ENCODE measurements at places on chromosomes 1 and 21.
A peak's percentile ranks its signal among the peaks of the same experiment; 100 is the strongest.

DNA sequence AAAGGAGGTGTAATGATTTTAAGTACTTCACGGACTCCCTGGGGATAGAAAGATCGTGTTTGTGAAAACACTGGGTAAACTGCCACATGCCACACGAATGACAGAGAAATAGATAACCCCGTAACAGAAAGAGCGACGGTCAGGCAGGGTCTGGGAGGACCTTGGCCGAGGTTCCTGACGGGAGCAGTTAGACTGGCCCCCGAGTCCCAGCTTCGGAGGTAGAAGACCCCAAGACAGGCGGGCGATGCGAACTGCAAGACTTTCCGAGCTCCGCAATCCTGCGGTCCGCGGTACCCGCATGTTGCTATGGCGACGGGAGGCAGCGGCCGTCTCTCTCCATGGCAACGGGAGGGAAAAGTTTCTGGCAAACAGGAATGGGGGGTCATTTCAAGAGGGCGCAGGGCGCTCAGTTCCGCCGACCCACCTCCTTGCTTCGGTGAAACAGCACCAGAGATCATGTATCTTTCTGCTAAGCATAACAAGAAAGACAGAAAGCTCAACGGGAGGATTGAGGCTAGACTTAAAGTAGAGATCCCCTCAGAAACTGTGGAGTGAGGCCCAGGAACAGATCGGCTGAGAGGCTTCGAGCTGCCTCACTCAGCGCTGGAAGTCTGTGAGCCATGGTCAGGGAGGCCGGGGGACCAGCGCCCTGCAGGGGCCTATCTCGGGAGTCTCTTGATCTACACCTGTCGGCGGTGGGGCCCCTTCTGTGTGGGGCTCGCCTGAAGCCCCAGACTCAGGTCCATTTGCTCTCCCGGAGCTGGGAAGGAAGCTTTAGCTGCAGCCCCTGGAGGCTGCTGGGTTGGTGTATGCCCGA lies 685 bp upstream of the SYT6 start:
- peak; percentile 49 for DNase-seq

DNA sequence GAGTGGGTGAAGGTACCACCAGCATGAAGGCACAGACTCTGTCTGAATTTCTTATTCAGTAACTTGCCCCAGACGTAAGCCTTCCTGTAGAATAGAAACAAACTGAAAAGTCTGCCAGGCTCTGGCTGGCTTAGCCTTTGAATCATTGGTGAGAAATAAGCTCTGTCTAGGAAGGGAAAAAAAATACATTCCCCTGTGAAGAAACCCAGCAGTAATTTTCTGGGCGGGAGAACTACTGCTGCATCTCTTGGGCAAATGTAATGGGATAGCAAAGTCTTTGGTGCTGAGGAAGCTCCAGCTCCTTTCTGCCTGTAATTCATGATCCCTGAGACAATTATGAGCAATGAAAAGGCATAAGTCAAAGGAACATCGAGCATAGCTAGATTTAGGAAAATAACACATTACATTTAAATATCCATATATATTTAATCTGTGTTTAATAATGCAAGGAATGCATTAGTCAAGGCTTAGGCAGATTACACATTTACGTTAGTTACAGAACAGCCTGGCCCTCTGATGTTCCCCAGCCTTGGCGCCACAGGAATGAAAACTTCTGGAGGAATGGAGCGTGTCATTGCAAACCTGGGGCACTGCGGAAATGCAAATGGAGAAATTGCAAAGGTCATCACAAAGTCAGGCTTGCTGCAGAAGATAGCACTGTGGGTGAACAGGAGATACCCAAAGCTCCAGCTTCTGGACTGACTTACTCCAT lies 216.3 kb upstream of the CAMK1G start:
- DNase-seq: no peak

DNA sequence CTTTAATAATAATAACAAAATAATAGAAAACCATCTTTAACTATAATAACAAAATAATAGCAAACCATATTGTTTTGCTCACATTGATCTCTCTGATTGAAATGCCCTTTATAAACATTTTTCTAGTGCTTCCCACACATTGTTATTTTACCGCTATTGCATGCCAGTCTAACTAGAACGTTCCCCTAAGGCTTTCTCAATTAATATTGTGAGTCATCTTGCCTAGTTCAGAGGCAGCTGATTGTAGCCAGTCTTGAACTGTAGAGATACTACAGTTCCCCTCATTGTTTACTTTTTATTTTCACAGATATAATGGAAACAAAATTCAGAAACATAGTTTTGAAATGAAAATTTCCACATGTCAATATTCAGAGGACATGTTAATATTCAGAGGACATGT lies 192.3 kb upstream of the ADGRL4 start:
- DNase-seq: no peak

GRCh38 chr21:42398436-42399028 lies 2.7 kb upstream of the TMPRSS3 start:
- no peak for DNase-seq

GRCh38 chr1:9345922-9346321 lies 53.2 kb downstream of the SPSB1 start:
- no peak for DNase-seq

GRCh38 chr1:89259283-89259971 lies 13.2 kb downstream of the GBP5 start:
- DNase-seq: no peak

GRCh38 chr21:31888936-31889371 lies 16.1 kb downstream of the HUNK start:
- no peak for DNase-seq

GRCh38 chr1:198254948-198255347 lies 98.2 kb downstream of the NEK7 start:
- DNase-seq: no peak

DNA sequence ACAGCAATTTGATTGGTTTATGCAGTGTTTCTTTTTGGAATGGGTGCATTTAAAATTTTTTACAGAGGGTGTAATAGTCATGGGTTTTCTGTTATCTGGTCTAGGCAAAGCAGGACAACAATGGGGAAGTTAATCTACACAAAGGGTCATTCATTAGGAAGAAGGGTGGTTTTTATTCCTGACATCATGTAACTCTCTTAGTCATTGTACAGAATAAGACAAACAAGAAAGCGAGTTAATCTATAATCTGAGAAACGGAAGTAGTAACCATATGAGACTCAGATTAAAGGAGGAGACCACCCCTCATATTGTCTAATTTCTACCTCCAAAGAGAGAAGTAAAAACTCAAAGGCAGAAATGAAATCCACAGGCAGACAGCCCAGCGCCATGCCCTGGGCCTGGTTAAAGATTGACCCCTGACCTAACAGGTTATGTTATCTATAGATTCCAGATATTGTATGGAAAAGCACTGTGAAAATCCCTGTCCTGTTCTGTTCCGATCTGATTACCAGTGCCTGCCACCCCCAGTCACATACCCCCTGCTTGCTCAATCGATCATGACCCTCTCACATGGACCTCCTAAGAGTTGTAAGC lies 10.5 kb upstream of the IFI6 start:
- DNase-seq: no peak

- no peak for DNase-seq
These were observed 440.5 kb downstream of the SMYD3 start for GRCh38 chr1:246066573-246066972.

- DNase-seq: no peak
These were observed 10.2 kb downstream of the CAMK1G start for GRCh38 chr1:209593747-209594146.

- DNase-seq: no peak
These were observed 3.2 kb upstream of the PARS2 start for GRCh38 chr1:54767526-54767925.

DNA sequence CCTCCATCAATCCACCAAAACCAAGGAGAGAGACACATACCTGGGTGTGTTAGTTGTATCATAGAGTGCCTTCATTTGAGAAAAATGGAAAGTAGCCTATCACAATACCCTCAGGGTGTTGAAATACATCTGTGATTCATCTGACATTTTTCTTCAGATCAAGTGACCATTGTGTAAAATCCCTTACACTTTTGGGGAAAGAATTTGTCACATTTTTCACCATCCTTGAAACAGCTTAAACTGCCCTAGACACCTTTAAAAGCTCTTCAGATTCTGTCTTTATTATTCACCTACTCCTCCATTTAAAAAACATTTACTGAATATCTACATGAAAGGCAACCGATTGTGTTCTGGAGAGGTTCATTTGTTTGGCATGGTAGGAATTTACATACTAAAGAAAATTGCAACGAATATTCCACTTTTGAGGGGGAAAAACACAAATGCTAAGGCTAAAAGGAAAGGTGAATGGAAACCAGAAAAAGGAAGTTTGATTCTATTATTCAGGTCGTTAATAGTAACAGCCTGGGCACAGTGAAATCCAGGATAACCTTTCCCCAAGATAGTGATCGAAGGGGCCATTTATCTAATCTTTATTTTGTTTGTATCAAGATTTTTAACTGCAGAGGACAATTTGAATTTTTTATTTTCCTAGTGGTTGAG lies 70.4 kb upstream of the SAMSN1 start:
- DNase-seq: no peak

GRCh38 chr21:42733037-42733627 lies 79.7 kb downstream of the PDE9A start:
- no peak for DNase-seq

DNA sequence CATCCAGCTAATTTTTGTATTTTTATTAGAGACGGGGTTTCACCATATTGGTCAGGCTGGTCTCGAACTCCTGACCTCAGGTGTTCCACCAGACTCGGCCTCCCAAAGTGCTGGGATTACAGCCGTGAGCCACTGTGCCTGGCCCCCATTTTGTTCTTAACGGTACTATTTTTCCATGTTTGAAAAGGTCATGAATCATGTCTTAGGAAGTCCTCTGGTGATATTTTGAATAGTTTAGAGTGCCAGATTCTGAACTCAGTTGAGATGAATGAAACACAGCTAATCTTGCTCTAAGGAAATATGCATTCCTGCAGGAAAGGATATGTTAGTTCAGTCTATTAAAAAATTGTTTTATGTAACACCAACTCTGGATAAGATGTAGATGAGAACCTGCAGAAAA lies 62.6 kb upstream of the ATP2B4 start:
- no peak for DNase-seq

GRCh38 chr21:40472013-40472412 lies 374.9 kb downstream of the DSCAM start:
- no peak for DNase-seq

DNA sequence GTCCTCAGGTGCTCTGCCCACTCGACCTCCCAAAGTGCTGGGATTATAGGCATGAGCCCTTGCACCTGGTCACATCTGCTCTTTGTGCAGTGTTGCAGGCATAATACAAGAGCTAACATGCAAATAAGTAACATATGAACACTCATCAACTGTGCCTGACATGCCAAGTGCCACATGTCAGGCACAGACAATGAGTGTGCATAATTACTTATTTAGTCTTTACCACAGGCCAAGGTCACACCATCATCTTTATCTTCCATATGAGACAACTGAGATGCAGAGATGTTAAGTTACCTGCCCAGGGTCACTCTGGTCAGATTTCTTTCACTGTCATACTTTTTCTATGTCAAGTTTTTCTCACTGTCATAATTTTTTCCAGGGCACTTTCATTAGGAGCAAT lies 126.1 kb downstream of the PPIAL4G start:
- no peak for DNase-seq

DNA sequence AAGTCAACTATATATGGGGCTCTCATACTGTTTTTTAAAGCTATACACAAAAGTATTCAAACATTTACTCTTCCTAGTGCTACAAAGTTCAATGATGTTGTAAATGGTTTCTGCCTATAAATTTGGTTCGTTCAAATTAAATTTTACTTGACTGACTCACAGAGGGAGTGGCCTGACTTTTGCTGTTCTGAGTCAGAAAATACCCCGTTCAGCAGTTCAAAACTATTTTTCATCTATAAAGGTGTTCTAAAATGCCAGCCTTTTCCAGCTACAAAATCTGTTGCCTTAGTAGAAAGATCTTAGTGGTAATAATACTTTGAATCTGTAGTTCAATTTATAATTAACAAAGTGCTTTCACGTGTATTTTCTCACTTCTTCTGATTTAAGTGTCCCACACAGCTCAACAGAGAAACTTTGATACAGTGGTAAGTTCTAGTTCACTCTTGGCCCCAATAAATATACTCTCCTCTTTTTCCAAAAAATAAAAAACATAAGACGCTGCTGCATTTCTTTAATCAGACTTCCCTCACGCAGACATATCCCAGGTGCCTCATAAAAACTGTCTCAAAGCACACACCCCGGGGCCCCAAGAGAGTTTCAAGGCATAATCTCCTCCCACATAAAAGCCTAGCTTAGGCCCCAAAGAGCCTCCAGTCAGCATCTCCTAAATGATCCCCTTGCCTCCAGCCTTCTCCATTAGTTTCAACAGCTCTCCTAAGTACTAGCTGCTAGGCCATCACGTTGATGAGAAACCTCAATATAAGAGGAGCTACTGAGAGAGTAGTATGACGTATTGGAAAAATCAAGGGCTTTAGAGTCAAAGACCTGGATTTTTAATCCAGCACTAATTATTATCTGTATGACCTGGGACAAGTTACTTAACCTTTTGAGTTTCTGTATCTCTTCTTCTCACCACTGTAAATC lies 3.2 kb downstream of the PTP4A2 start:
- no peak for DNase-seq

DNA sequence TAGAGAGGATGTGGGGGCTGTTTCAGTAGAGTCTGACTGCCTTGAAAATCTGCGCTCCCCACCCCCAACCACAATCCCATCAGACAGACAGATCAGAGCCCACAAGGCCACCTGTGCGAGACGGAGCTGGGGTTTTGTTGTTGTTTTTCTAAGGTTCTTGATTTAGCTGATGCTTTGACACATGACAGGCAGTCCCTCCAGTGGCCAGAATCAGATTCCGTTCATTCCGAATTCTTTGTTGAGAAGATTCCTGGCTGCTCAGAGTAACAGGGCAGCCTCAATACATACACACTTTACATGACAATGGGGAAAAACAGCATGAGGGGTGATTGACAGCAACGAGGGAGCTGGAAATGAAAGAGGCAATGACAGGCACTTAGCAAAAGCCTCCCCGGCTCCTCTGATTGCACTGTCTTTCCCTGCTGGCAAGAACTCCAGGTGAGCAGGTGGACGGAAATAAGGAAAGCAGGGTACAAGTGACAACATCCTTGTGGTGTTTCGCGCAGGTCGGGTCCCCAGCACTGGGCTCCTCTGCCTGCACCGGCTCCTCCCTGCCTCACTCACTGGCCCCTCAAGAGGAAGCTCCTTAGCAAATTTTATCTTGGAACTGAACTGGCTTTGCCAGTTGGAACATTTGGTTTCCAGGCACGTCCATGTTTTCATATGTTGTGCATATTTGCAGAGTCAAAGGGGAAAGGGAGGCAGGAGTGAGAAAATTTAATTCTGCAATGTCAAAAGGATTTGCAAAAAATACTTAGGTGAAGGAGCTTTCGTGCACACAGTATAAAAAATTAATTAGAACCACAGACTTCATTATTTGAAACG lies 148.7 kb downstream of the PGBD5 start:
- DNase-seq: peak; percentile 62

DNA sequence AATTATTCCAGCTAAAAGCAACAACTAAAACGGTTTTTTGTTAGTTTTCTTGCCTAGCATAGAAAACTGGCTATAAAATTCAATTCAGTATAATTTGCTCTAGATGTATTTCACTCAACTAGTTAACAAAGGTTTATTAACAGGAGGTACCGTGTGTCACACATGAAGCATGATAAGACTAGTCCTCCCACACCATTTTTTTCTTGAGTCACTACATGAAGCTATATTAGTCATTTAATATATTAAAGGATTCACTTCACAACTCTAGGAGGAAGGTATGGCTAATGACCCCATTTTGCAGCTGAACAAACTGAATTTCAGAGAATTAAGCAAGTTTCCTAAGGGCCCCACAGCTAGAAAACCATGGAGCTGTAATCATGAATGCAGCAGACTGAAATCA lies 307.8 kb upstream of the USP25 start:
- no peak for DNase-seq
